Lung (tissue), 17 donors: ENCODE measurements at places on chromosomes 12 and 14.

DNA sequence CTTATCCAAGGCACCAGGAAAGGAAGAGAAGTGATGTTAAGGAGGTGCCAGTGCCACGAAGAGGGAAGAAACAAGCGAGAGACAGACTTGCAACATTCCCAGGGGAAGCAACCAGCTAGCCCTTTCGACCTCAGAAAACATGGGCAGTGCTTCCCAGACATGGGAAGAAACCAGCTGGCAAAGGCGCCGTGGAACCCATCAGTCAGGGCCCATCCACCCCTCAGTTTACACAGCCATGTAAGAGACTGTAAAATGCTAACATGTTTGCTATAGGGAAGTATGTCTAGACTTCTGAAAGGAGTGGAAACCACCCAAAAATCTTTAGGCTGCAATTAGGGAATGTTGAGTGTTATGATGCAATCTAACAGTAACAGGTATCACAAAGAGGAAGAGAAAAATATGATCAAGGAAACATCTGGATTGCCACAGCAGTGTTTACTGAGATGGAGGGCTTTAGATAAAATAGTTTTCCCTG lies 26.3 kb downstream of the ANAPC5 start:
- DNase-seq = no peak

DNA sequence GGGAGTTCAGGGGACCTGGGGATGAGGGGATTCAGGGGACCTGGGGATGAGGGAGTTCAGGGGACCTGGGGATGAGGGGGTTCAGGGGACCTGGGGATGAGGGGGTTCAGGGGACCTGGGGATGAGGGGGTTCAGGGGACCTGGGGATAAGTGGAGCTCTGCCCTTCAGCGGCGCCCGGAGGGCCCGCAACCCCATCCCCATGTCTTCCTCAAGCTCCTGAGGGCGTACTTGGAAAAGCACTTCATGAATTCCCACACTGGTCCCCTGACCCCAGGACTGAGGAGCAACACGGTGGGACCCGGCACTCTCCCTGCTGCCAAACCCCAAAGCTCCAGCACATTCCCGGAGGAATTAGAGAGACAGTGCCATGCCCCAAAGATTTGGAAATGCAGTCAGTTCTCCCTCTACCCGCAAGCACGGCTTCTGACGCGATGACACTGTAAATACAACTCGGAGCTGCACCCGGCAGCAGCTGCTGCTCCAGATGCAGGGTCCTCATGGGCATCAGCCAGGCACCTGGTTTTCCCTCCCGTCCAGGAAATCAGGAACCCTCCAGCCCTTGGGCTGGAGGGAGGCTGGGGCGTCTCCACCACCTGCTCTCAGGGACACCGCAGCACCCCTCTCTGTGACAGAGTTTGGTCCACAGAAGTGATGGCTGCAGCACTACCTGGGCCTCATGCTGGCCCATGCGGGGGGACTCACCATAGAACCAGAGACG lies 32.8 kb upstream of the C14orf180 start:
- DNase-seq = no peak

DNA sequence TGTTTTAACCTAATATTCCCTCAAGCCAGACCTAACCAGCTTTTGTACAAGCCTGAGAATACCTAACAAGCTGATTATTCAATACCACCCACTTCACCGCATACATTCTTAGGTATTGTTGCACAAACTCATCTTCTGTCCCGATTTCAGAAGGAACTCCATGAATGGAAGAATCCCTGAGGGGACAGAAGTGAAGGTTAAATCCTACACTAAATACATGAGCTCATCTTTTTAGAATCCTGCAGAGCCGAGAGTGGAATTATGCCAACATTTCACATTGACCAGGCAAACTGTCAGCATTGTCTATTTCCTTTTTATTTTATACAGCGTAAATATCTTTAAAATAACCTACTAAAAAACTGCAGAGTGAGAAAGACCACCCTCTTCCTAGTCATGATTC lies 140.7 kb upstream of the PRICKLE1 start:
- DNase-seq = no peak

DNA sequence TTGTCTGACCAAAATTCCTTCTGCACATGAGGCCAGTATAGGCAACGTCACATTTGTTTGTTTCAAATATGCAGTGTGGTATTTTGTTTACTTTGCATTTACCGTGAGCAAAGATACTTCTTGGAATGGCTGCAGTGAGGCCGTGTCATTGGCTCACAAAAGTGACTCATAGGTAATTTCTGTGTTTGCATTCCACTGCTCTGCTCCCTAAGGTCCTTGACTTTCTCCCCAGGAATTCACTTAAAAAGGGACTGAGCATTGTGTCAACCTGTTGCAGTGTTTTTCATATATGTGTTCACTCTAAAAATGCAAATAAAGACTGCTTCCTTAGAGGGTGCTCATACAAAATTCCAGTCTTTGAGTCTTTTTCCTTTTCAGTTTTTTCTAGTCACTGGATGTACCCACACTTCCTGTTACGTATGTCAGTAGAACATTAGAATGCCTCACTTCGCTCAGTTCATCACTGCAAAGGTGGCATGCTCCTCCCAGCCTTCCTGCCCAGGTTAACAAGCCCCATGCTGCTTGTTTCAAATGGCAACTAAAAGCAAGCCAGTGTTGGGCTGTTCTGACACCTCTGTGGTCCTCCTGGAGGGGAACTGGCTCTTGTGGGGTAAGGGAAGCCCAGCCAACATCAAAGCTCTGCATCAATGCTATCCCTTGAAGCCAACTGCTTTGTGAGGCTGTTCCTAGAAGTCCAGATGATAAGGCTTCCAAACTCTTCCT lies 9.1 kb downstream of the C12orf76 start:
- DNase-seq = peak; percentile 55

- DNase-seq = no peak
Measured at GRCh38 chr12:132150780-132151144, 6.5 kb downstream of the NOC4L start.

- no peak for DNase-seq
Measured at GRCh38 chr14:56211844-56212243, 93.6 kb downstream of the PELI2 start.

GRCh38 chr14:105878554-105878953 lies 352.2 kb downstream of the TMEM121 start:
- no peak for DNase-seq

GRCh38 chr12:122028905-122029560 lies 7.3 kb downstream of the BCL7A start:
- DNase-seq = no peak

- no peak for DNase-seq
Measured at GRCh38 chr12:69278814-69279782, 39.7 kb downstream of the CPSF6 start.

- peak; percentile 44 for DNase-seq
Measured at GRCh38 chr12:104494137-104494792, 37.5 kb downstream of the CHST11 start.

- no peak for DNase-seq
Measured at GRCh38 chr14:51807356-51807755, 53.1 kb upstream of the GNG2 start.

- no peak for DNase-seq
Measured at GRCh38 chr12:48121522-48121921, 2.4 kb downstream of the PFKM start.

- no peak for DNase-seq
Measured at GRCh38 chr12:41264281-41264680, 76.2 kb downstream of the PDZRN4 start.

GRCh38 chr14:87161502-87161901 lies 831.5 kb downstream of the GALC start:
- no peak for DNase-seq

DNA sequence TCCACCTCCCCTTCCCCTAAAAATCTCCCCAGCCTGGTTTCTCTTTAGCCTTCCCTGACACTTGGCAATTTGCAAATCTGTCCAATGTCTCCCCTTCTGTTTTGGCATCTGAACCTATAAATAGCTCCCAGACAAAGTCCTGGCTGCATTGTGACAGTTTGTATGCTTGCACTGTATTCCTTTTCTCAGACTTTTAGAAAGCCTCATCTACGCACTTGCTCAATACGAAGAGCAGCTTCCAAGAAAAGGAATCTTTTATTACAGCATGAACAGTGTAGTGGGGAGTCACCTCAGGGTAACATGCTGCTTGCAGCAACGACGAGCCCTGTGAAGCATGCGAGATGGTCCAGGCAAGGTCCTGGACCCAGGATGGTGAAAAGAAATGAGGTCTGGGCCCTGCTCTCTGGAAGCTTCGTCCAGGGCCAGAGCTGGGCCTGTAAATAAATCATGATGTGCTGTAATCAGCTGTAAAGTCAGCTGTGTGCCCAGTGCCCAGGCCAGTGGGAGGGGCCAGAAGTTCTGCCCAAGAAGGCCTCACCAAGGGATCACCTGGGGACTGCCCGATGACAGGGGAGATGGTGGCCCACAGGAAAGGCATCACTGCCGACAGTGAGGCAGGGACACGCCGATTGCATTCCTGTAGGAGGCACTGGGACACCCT lies 88.3 kb downstream of the RIN3 start:
- peak; percentile 60 for DNase-seq

GRCh38 chr12:48998497-48999353 lies 450 bp downstream of the DDN start:
- DNase-seq = peak; percentile 44

- DNase-seq = no peak
Measured at GRCh38 chr14:104227806-104228205, 89.4 kb downstream of the KIF26A start.

- no peak for DNase-seq
Measured at GRCh38 chr12:78249578-78249977, 418.9 kb downstream of the NAV3 start.

DNA sequence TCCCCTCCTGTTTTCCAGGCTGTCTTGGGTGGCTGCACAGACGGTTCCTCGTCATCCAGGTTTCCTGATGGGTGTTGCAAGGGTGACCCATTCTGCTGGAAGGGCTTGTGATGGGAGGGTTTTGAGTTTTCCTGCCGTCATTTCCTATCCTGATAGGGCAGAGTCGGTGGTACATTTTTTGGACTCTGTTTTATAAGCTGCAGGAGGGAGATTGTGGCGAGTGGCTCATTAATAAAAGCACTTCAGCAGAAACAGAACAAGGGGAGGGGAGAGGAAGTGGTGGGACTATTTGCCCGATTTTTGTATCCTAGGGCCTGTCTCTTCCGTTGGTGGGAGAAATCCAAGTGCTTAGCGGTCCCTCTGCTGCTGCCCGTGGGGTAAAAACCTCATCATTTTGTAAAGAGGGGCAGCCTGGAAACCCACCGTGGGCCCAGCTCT lies 40.0 kb downstream of the TSPAN9 start:
- no peak for DNase-seq

DNA sequence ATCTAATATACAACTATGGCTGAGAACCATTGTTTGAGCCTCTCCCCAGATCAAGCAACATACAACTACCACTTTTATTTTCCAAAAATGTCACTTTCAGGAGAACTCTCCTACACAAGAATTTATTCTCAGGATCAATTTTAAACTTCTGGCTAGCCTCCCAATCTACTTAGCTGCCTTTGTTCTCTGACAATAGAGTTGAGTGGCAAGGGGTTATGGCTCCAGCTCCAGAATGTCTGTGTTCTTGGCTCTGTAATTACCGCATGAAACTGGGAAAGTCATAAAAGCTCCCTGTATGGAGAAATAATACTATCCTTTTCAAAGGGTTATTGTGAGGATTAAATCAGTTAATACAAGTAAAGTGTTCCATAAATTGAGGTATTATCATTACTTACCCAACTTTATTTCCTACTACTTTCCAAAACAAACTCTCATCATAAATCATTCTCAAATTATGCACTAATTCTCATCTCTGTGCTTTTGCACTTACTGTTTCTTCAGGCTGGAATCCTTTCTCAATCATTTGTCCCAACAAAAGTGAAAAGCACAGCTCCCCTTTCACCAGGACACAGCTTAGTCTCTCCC lies 121.9 kb downstream of the GARIN6 start:
- DNase-seq = no peak

GRCh38 chr12:24522736-24523135 lies 426.2 kb downstream of the BCAT1 start:
- DNase-seq = no peak

DNA sequence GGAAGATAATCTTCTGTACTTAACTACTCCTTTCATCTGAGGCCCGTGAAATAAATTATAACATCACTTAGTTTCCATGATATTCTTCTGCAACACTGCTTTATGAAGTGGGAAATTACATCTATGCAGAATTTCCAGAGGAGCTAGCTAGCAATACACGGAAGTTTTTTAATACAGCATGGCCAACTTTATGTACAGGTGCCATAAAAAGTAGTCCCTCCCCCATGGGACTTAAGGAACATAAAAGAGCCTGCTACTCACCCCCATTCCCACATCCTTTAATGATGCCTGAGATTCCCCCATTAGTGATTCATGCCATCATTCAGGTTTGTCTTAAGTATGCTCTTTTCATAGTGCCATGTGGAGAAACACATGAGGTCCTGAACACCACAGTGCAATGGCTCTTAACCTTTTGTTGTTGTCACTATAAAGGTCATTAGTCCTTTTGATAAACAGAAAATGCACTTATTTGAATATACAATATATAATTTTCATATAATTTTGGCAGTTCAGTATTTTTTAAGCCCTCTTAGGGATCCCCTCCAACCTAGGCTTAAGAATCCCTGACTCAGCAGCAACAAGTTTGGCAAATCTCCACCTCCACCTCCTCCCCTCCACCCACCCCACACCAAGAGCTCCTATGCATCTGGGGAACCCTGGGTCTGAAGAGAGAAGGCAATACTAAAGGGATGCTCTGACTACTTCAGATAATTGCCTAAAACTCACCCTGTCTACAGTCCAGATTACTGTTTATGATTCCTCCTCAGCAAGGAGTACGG lies 37.3 kb downstream of the DCAF5 start:
- no peak for DNase-seq

- DNase-seq = no peak
Measured at GRCh38 chr14:69571449-69572029, 3.1 kb downstream of the CCDC177 start.
